ENCODE measurements at places on chromosomes 13 and 19. TPM values are rescaled to one million over a fixed set of nuclear protein-coding genes. Genes with fewer than 3 reads are reported as not detected.
A peak's percentile ranks its signal among the peaks of the same experiment; 100 is the strongest.

DNA sequence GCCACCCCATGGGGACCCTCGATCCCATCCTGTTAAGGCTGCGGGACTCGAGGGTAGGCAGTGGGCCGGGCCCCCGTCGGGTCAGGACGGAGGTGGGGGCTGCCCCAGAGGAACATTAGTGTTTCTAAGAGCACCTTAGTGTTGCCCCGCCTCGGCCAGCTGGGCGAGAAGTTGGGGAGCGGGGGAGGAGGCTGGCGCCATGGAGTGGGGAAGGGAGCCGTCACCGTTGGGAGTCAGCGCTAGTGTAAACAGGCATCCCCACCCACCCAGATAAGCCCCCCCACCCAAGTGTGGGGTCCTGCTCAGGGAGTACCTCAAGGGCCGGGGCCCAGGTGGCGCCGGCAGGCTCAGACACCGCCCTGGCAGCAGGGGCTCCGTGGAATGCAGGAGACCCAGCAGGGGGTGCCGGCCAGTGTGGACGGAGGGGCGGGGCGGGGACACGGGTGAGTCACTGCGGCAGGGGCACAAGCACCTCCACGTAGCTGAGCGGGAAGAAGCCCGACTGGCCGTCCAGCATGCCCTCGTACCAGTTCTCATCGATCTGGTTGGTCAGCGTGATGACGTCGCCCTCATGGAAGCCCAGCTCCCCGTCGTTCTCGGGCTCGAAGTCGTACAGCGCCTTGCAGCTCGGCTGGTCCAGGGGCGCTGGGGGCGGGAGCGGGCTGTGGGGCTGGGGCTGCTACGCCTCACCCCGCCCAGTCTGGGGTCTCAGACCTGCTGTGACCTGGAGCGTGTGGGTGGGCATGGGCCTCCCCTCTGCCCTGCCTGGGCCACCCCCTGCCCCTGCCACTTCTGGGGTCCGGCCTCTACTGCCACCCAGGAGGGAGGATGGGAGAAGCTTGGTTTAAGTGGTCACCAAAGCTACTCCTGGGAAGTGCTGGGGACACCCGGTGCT is 18.0 kb downstream of the MPND start:
- peak; percentile 66 for DNase-seq

GRCh38 chr13:29473166-29473565 is 122.3 kb downstream of the SLC7A1 start:
- DNase-seq: no peak

DNA sequence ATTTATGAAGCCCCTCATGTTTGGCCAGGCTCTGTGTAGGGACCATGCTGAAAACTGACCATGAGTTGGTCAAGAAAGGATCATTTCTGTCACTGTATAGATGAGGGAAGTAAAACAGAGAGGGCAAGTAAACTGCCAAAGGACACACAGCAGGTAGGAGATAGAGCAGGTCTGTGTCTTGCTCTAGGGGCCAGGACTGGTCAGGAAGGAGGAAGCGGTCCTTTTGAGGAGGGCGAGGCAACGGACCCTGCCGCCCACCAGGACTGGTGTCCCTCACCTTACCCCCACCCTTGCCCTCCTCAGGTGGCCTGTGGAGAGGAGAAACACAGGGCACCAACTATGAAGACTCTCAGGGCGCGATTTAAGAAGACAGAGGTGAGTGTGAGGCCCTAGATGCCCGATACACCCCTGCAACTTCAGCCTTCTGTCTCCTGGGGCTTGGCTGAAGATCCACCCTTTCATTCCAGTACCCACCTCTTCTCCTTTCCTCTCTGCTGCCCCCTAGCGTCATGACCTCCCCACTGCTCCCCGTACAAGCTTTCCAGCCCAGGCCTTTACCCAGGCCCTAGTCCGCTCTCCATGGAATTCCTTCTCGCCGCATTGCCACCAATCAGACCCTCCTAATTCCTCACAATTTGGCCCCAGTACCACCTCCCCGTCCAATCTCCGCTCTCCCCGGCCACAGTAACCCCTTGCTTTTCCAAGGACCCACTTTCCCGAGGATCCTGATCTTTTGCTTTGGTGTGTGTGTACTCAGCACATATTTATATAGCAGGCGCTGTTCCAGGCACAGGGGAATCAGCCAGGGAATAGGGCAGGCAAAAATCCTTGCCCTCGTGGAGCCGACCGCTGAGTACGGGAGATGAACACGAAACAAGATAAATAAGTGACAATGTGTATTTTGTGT is 3.9 kb downstream of the ANKRD24 start:
- DNase-seq: peak; percentile 95

DNA sequence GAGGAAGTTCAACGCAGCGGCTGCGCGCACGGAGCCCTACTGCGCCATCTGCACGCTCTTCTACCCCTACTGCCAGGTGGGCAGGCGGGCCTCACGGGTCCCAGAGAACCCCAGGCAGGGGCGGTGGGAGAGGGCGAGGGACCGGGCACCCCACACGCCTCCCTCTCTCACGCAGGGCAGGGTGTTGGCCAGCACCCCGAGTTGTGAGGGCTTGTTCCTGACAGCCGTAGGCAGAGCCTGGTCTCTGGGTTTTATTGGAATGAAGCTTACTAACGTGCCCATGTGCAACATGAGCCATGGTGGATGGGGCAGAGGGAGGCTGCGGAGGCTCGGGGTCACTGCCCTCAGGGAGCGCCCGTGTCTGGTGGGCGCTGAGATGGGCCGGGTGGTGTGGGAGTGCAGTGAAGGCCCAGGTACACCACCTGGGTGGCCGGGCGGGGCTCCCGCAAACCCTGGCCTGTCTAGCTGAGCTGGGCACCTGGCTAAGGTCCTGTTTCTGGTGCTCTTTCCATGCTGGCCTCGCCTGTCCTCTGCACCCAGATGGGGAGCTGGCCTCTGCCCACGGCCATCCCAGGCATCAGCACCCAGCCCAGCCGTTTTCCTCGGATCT is 165.2 kb downstream of the KDM4B start:
- DNase-seq: no peak

- DNase-seq: no peak
These were observed 328.6 kb downstream of the SUCLA2 start for GRCh38 chr13:47672245-47673008.

DNA sequence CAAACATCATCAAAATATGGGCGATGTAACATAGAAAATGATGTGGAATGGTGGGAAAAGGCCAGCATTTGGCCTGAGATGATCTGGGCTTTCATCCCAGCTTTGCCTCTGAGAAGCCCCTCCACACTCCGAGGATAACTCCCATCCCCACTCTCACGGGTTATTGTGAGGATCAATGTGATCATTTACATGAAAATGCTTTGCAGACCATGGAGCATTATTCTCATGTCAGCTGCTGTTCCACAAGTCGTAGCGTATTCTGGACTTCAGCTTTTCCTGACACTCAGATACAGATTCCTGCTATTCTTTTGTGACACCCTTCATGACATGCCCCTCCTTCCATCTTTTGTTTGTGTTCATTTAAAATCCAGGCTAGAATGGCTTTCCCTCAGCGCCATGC is 86.5 kb downstream of the NUFIP1 start:
- DNase-seq: no peak

ZNF763 gene
- 2.5 TPM for total RNA-seq

ZFR2 gene
- not detected for total RNA-seq

ZNF28 gene
- total RNA-seq: 23.2 TPM

GRCh38 chr13:46134961-46135522 is 30.2 kb upstream of the CPB2 start:
- DNase-seq: no peak

GRCh38 chr19:28130066-28130511 is 1082.9 kb downstream of the UQCRFS1 start:
- DNase-seq: no peak

SLC8A2 gene
- total RNA-seq: under 0.01 TPM

PLIN4 gene
- total RNA-seq: under 0.01 TPM

ZNF723 gene
- total RNA-seq: not detected

GRCh38 chr19:42313840-42314755 is 989 bp downstream of the TMEM145 start:
- DNase-seq: no peak

CLEC17A gene
- total RNA-seq: under 0.01 TPM

DNA sequence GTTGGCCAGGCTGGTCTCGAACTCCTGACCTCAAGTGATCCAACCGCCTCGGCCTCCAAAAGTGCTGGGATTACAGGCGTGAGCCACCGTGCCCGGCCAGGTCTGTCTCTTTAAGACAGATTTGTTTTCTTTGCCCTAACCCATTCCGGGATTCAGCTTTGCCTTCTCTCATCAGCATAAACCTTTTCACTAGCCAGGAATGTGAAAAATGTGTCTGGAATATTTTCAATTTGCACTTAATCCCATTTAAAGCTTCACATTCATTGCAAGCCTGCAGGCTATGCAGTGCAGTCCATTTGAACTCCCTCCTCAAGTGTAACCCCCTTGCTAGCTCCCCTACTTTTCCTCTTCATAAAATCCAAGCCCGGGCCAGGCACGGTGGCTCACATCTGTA is 880 bp upstream of the TMEM160 start:
- DNase-seq: peak; percentile 88

GRCh38 chr13:45932676-45933075 is 81.1 kb upstream of the SIAH3 start:
- no peak for DNase-seq

DNA sequence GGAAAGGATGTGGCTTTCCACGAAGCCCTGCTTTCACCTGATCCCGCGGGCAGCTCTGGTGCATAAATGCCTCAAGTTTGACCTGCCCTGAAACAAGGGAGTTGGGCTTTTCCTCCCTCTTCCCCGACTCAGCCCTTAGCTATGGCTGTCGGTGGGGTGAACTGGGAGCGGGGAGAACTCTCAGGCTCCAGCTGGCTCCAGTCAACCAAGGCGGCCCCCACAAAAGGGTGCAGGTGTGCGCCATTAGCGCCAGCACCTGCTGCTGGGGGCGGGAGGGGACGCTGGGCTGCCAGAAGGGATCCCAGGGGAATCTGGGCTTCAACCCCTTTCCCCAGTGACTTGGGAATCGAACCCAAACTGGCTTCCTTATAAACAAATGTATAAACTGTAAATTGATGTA is 7.1 kb upstream of the DHRS12 start:
- no peak for DNase-seq

DNA sequence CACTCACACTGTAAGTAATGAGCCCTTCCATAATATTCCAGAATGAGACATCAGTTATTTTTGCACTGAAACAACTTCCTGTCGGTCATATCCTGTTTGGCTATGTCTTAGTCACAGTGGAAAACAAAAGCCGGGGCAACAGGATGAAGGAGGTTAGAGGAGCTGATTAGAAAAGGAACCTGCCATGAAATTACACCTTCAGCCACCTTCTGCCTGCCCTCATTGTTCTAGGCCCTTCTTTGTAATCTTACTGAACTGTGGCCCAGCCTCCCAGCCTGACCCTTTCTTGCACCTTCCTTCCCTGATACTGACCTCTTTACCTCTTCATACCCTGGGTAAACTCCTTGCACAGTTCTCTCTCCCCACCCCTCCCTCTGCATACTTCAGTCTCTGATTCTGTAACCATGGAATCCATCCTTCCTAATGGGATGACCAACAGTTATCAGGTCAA is 67.3 kb downstream of the DOCK9 start:
- no peak for DNase-seq

THSD8 gene
- total RNA-seq: not detected

GRCh38 chr19:5075597-5075996 is 106.7 kb downstream of the KDM4B start:
- no peak for DNase-seq

DNA sequence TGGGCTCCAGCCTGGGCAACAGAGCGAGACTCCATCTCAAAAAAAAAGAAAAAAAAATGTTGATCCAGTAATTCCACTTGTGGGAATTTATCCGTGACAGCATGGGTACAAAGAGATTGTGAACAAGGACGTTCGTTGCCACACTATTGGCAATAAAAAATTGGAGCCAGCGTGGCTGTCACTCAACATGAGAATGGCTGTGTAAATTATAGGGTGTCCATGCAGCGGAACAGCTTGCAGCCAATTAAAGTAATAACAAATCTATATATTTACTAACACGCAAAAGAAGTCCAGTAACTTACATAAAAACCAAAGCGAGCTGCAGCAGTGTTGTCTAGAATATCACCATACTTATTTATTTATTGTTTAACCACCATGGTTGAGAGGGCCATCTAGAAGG is 19.3 kb downstream of the DPF1 start:
- DNase-seq: no peak

- peak; percentile 99 for DNase-seq
These were observed 5.7 kb downstream of the COMP start for GRCh38 chr19:18785179-18786124.

CD33 gene
- total RNA-seq: not detected

- peak; percentile 94 for DNase-seq
These were observed 2.5 kb upstream of the KEAP1 start for GRCh38 chr19:10505583-10506229.

GRCh38 chr13:89372193-89372592 is 1701.0 kb downstream of the SLITRK5 start:
- no peak for DNase-seq

DNA sequence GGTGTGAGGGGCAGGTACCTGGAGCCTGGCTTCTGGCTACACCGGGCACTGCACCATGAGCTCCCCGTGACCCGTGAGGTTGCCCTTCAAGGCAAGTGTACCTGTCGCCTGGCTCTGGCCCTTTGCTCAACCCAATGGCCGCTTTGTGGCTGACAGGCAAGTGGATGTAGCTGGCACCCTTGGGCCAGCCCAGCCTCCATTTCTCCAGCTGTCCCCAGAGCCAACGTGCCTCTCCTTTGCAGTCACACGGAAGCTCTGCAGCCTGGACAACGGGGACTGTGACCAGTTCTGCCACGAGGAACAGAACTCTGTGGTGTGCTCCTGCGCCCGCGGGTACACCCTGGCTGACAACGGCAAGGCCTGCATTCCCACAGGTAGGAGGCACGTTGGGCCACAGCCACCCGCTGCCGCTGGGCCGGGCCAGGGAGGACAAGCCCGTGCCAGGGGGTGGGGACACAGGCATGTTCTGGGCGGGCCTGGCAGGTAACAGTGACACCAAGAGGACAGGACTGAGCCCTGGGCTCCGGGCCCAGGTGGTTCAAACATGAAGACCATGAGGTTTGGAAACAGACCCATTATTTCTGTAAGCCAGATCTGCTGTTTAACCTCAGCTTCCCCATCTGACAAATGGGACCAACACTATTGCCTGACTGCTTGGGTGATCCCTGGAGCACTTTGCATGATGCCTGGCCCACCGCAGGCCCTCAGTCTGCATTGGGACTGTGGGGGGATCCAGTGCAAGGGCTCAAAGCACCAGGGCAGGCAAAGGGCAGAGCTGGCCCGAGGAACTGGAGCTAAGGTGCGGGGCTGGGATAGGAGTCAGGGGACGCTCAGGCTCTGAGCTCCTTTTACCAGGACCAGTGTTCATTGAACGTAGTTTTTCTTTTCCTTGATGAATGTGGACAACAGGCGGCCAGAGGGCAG is 17.5 kb upstream of the PROZ start:
- DNase-seq: peak; percentile 48

- DNase-seq: no peak
These were observed 534.7 kb downstream of the KLF12 start for GRCh38 chr13:73599232-73600128.

POSTN gene
- total RNA-seq: 1,081 TPM

DNA sequence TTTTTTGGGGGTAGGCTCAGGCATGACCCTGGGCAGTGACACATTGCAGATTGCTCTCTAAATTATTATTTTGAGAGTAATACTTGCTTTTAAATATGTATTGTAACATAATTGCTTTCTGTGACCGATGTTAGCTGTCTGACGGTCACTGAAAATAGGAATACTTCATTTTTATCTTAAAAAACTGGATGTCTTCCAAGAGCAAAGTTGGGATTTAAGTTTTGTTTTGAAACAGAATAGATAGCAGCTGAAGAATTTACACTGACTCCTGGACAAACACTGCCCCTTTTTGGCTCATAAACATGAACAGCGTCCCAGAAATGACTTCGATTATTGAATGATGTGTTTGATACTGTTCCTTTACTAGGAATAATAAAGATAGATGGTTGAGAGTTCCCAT is 535.9 kb downstream of the GPC5 start:
- no peak for DNase-seq

Measured in osteoblast (primary cell).